D721Med (cell line): ENCODE measurements at places on chromosomes 4 and X.

- DNase-seq, result no peak
Observed at GRCh38 chr4:134278675-134279074, 77.1 kb upstream of the PABPC4L start.

- DNase-seq, result no peak
Observed at GRCh38 chr4:158299459-158300007, 89.2 kb downstream of the TMEM144 start.

DNA sequence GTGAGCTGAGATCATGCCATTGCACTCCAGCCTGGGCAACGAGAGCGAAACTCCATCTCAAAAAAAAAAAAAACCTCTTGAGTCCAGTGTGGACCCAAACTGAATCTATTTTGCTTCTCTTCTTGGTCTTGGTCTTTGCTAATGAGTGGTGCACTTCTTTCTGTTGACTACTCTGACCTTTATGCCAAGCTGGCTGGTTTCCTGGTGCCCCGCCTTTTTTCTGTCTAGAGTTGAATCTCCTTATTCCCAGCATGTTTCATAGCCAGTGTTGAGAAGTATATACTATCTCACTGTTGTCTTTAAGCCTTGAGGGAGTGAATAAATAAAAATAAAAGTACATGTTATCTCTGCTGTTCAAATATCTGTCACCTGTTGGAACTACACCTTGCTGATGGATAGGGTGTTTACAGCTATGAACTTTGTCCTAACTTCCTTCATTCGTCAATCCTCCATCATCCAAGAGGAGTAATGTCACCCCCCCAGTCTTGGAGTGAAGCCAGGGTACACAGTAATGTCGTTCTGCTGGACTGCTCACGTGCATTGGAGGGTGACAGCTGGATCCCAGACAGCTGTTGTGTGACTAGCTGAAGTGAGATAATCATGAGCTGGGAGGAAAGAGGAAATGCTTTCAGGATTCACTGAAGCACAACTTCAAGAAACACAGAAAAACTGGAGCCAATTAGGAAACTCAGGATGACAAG is 99.3 kb upstream of the PRKG2 start:
- no peak for DNase-seq

DNA sequence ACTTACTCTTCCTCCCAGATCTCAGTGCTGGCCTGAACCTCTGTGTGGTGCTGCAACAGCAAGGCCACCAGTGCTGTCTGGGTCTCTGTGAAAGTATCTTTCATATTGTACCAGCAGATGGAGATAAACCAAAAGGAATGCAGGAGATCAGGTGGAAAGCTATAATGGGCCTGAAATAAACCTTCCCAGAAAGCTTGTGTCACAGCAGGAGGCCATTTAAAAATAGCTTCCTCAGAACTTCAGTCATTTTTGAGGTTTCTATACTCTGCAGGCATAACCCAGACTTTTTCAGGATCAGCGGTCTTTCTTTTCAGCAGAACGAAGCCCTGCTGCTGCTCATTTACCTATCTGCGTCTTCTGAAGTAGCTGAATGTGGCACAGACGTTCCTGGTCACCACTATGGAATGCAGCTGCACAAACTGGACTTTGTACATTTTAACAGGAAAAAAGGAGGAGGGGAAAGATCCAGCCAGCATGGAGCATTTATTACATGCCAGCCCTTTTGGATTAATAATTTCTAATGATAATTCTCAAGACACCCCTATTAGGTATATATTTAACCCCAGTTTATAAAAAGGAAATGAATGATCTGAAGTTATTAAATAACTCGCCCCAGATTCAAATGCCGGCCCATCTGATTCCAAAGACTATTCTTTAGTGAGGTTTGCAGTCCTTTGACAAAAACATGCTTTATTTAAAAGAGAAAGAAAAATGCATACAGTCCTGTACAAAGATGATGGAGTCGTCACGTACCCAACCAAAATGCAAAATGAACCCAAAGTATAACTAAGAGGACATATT is 119.7 kb downstream of the NFKB1 start:
- DNase-seq, result no peak

DNA sequence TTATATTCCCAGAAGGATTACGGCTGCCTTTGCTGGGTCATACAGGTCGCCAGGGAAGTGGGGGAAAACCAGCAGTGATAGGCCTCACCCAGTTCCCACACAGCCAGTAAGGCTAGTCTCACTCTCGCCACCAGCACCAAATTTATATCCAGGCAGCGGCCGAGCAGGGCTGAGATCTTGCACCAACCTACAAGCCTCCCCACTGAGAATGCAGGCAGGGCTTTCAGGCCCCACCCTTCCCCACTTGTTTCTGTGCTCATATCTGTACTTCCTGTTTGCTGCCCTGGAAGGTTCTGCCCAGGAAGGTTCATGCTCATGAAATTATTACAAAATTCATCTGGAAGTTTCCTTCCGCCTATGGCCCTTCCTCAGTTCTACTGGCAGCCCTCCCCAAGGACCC is 179.7 kb downstream of the STIM2 start:
- no peak for DNase-seq

GRCh38 chrX:41670112-41670511 is 18.7 kb upstream of the GPR34 start:
- DNase-seq, result no peak

DNA sequence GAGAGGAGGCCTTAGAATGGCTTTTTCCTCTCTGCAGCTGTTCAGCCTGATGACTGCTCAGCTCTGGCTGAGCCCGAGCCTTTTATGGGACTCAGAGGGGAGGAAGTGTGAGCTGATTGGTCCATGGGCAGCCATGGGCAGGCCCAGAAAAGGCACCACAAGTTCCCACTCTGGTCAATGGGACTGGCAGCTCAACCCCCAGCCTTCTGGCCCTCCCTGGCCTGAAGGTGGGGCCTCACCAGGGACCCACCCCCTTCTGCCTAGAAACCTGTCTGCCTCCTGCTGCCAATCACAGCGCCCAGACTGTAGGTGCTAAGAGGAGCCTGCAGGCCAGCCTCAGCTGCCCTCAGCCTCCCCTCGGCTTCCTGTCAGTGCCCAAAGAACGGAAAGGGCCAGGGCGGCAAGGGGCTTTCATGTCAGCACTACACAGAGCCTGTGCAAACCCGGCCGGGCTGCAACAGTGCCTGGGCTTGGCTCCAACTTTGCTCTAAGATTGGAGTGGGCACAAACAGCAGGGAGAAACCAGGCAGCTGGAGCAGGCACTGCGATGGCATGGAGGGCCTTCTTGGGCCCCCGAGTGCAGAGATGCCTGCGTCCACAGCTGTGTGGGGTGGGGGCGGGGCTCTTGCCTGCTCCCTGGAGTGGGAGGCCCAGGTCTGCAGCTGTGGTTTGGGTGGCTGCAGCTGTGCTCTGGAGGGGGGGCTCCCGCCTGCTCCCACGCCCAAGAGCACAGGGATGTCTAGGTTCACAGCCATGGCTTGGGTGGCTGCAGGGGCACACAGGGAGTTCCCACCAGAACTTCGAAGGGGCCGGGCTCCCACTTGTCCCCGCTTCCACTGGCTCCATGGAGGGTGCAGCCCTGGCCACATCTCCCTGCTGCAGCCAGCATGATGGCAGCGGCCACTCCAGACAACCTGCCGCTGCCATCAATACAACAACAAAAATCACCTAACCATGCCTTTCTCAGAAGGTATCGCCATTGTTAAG is 92.6 kb downstream of the NXF2 start:
- DNase-seq, result no peak

GRCh38 chrX:13093529-13094140 is 49.2 kb upstream of the FAM9C start:
- no peak for DNase-seq

DNA sequence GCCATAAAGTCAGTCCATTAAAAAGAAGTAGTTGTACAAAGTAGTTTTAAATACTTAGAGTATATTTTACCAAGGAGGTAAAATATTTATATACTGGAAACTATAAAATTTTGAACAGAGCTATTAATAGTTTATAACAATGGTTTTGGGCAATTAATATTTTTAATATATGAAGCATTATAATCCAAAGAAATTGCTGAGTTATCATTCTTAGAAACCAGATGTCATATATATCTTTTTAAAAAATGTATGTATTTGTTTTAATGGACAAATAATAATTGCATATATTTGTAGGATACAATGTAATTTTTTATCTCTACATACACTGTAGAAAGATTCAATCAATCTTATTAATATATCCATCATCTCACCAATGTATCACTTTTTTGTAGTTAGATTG is 207.8 kb downstream of the CXXC4 start:
- DNase-seq, result no peak

DNA sequence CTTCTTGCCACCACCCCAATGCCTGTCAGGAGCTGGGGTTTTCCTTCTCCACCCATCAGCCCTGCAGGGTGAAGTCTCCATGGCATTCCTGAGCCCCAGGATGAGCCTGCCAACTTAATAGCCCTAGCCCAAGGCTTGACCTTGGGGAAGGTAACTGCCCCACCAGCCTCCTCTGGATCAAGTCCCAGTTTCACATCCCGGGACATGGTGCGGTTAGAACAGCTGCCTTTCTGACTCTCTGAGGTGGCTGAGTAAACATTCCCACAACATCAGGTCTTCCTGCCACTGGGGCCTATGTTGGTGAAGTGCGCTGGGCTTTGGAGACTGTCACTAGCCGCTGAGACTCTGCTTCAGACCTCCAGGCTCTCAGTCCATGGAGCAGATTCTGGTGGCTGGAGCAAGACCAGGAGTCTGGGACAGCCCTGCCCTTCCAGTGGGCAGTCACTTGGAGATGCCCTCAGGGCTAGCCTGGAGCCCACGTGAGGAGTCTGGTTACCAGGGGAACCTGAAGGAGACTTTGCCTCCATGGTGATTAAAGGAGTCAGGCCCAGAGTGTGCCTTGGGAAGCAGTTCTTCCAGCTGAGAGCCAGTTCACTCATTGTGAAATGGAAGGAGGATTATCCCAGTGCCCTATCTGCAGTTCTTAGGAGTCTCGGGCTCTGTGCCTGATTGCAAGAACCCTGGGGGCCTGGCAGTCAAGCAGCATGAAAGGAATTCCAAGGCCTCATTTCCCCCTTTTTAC is 56.8 kb downstream of the SMIM20 start:
- no peak for DNase-seq

GRCh38 chrX:3286196-3286945 is 60.1 kb downstream of the MXRA5 start:
- no peak for DNase-seq

GRCh38 chr4:87543835-87544461 is 14.8 kb upstream of the SPARCL1 start:
- no peak for DNase-seq

- no peak for DNase-seq
Observed at GRCh38 chr4:75135068-75135825, 202.3 kb downstream of the PARM1 start.

GRCh38 chr4:141919649-141920048 is 283.3 kb downstream of the IL15 start:
- DNase-seq, result no peak

GRCh38 chrX:109553862-109554261 is 17.2 kb downstream of the NXT2 start:
- DNase-seq, result no peak

DNA sequence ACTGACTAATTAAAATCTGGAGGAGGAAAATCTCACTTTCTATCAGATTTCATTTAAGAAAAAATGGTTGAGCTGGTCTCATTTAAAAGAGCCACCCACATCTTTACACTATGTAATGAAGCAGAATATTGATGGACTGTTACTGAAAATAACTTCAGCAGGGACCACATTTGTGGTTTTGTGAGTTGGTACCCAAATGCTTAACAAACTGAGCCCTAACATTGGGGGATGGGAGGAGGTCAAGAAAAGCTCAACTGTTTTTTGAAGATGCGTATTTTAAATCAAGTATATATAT is 30.1 kb downstream of the HOPX start:
- no peak for DNase-seq

GRCh38 chrX:115060013-115060412 is 42.6 kb upstream of the IL13RA2 start:
- no peak for DNase-seq
